CD4-positive, alpha-beta T cell treated with Interferon alpha-2 for 1 hour (primary cell): ENCODE measurements at places on chromosomes 13 and 19.

- DNase-seq, result peak; percentile 80
These were observed 1.4 kb upstream of the ZNF414 start for GRCh38 chr19:8515317-8515716.

GRCh38 chr13:88288326-88288725 is 617.2 kb downstream of the SLITRK5 start:
- DNase-seq, result no peak

DNA sequence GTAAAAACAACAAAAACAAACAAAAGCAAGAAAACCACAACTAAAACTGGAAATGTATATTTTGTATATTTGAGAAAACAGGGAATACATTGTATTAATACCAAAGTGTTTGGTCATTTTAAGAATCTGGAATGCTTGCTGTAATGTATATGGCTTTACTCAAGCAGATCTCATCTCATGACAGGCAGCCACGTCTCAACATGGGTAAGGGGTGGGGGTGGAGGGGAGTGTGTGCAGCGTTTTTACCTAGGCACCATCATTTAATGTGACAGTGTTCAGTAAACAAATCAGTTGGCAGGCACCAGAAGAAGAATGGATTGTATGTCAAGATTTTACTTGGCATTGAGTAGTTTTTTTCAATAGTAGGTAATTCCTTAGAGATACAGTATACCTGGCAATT is 17.1 kb downstream of the KLF5 start:
- no peak for DNase-seq

DNA sequence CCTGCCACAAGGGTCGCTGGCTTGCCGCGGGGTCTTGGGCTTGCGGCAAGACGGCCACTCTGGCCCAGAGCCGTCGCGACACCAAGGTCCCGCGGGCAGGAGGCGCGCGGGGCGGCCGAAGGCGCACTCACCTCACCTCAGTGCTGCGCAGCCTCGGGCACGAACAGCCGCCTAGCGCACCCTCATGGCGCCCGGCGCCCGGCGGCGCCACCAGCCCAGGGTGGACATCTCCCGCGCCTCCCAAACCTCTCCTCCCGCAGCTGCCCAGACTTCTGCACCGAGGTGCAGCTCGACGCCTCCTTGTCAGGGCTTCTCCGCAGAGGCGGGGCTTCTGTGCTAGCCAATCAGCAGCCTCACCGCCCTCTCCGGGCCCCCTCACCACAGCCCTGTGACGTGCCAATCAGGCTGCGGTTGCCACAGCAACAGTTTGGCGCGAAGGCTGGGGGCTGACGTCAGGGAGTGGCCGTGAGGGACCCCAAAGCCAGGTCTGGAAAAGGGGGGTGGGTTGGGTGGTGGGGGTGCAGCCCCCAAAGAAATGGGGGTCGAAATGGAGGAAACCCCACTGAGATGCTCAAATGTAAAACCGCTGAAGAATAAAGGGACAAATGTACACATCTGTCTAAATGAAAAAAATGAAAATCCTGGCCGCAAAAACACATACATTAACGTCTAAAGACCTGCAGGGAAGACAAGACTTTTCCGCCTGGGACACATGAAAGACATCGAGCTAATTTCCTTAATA is at the start of the genes PEG3 and ZIM2:
Gene PEG3 (minus strand): TSS at position 276 of the 742 bp plus-strand sequence. CDS start 16,071 bp downstream, outside the sequence.
Gene ZIM2 (minus strand): TSS at position 276 of the 742 bp plus-strand sequence. CDS start 16,449 bp downstream, outside the sequence.
- no peak for DNase-seq

DNA sequence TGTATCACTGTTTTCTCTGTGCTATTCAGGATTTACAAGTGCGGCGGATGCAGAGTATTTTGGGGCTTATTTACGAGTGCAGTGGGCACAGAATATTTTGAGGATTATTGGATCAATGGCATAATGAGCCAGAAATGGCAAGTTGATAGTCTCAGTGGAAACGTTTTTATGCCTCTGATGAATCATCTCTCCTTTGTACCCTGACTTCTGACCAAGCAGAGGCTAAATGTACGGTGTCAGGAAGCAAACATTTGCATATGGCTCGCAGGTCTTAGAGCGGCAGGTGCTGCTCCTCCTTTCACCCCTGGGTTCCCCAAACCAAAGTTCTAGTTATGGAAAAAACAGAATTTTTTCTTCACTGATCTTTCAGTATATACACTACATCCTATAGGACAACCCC is 94.5 kb downstream of the LIG4 start:
- no peak for DNase-seq

GRCh38 chr13:73571376-73571775 is 512.6 kb downstream of the KLF5 start:
- DNase-seq, result no peak

DNA sequence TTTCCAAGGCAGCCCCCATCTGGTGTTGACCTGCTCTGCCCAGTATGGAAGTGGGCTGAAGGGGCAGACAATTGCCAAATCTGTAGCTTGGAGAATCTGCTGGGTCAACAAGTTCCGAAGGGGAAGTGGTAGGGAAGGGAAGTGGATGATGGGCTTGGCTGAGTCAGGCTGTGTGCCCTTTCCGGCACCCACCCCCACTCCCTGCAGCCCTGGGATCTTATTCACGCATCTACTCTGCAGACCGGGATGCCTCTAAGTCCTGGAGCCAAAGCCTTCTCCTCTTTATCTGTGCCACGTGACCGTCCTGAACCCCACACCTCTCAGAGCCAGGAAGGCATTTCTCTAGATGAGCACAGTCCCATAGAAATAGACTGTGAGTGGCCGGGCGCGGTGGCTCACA is 7.5 kb upstream of the C5AR2 start:
- DNase-seq, result no peak

DNA sequence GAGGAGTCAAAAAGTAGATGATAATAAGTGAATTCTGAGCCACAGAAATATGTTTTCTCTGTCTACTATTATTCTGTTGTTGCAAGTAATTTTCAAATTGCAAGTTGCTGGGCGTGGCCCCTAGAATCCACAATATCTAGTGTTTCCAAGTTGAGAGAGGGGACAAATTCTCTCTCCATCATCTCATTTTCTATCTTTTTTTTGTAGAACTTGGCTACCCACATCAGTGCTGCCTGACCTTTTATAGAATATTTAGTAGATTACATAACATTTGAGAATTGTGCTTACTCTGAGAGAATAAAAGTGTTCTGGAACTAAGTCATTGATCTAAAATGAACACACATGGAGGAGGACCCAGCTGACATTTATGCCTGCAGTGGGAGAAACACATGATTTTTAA is 110.9 kb upstream of the CSNK1A1L start:
- no peak for DNase-seq

- peak; percentile 25 for DNase-seq
These were observed 3.2 kb downstream of the EPN1 start for GRCh38 chr19:55678121-55678671.

GRCh38 chr19:1862424-1863327 is 703 bp downstream of the KLF16 start:
- peak; percentile 70 for DNase-seq

- no peak for DNase-seq
These were observed 13.5 kb downstream of the ARRDC5 start for GRCh38 chr19:4889034-4889815.

GRCh38 chr13:108360139-108360538 is 90.6 kb downstream of the TNFSF13B start:
- no peak for DNase-seq

DNA sequence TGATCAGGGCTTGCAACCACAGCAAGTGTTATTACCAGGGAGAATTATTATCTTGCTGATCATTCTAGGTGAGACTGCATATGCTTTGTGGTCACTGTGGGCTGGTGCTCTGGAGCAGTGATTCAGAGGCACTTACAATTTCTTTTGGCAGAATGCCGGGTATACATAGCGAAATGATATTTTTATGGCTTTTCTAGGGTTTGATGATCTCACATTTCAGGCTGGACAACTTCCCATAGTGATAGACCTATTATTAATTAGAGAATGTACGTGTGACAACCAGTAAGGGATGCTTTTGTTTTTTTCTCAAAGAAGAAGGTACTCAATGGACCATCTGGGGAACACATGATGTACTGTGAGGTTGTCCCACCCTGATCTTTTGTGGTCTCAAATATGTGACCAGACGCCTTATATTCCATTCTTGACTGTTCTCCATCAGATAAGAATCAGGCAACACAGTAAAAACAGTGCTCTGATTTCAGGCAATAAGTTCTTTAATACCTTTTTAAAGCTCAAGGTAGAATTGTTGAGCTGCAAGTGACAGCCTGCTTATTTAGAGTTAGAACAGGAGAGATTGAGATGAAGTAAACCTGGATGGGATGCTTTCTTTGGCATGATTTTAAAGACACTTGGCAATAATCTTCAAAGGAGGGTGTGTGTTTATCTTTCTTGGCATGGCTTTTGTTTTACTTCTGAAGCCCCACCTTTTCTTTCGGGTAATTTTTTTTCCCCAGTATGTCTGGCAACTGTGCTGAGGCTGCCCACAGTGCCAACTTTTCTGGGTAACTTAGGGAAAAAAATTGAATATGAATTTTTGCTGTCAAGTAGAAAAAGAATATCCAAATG is 27.4 kb upstream of the SCEL start:
- DNase-seq, result no peak

DNA sequence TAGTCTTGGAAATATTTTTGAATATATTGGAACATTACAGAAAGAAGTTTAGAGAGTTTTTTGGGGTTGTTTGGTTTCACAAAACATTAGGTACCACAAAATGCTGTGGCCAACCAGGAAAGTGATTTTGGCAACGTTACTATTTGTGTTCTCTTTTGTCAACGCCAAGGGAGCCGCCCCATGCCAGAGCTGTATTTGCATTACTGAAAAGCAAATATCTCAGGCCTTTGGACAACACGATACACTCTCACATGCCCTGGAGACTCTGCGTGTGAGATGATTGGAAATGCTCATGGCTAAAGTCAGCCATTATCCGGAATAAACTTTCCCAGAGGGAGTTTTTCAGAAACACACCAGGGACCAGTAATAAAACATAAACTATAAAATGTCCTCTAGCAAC is 324.6 kb downstream of the SHISA2 start:
- no peak for DNase-seq

- no peak for DNase-seq
These were observed 165.2 kb downstream of the DCLK1 start for GRCh38 chr13:35966024-35966423.
